ENCODE measurements at places on chromosomes 7 and 10.
A peak's percentile ranks its signal among the peaks of the same experiment; 100 is the strongest.

DNA sequence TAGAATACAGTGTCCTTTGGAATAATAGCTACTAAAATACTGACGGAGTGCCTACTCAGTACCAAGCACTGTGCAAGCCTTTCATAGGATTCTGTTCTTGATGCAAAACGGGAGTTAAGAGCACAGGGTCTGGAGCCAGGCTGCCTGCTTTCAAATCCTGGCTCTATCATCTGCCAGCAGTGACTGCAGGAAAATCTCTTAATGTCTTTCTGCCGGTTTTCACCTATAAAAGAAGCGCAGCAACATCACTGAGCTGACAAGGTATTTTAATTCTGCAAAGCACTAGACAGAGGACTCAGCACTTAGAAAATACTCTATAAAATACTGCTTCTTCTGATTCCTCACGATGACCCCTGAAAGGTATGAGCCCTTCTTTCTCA lies 659 bp downstream of the FIGNL1 start:
- peaks cover 45% of the 10 kb centered on the region for H3K4me1 ChIP-seq
- peaks cover 27% of the 10 kb centered on the region for H3K36me3 ChIP-seq
- H3K4me3 ChIP-seq: peak overlapping the region; percentile 77
- no peak for DNase-seq

DNA sequence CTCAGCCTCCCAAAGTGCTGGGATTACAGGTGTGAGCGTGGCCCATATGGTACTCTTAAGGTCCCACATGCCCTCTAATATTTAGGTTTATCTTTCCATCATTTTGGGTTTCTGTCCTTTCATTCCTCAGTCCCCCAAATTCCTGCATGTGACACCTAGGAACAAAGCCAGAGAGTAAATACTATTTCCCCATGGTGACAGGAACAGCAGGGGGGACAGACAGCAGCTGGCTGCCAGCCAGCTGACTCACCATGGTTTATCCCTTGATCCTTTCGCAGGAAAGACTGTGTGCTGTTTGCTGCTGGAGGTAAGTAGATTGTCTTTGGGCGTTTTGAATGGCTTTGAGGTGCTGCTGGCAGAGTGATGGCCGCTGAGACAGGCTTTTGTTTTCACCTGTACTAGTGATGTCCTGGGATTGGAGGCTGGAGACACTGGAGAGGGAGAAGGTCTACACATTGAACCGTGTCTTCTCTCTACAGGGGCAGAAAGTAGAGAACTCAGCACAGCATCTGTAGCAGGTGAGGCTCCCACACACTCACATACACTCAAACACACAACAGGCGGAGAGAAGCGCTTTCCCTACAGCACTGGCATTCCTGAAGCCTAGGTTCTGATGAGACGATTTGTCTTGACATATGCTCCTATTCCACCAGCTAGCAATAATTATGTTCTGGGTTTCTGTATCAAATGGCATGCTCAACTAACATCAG lies 83.7 kb upstream of the EFCAB10 start:
- H3K27me3 ChIP-seq: no peaks in the 10 kb centered on the region
- H3K4me3 ChIP-seq: no peak overlapping the region
- H3K4me1 ChIP-seq: no peaks in the 10 kb centered on the region
- H3K36me3 ChIP-seq: peaks cover 44% of the 10 kb centered on the region

DNA sequence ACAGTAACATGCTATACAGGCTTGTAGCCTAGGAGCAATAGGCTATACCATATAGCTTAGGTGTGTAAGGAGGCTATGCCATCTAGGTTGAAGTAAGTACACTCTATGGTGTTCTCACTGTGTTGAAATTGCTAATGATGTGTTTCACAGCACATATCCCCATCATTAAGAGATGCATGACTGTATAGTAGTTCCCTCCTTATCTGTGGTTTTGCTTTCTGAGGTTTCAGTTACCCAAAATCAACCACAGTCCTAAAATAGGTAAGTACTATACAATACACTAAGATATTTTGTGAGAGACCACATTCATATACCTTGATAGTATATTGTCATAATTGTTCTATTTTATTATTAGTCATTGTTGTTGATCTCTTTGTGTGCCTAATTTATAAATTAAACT lies 12.7 kb downstream of the FZD1 start:
- DNase-seq: no peak
- H3K4me1 ChIP-seq: no peaks in the 10 kb centered on the region
- no peak overlapping the region for H3K4me3 ChIP-seq
- peaks cover 10% of the 10 kb centered on the region for H3K27me3 ChIP-seq
- no peaks in the 10 kb centered on the region for H3K36me3 ChIP-seq
- no peak overlapping the region for H3K27ac ChIP-seq

DNA sequence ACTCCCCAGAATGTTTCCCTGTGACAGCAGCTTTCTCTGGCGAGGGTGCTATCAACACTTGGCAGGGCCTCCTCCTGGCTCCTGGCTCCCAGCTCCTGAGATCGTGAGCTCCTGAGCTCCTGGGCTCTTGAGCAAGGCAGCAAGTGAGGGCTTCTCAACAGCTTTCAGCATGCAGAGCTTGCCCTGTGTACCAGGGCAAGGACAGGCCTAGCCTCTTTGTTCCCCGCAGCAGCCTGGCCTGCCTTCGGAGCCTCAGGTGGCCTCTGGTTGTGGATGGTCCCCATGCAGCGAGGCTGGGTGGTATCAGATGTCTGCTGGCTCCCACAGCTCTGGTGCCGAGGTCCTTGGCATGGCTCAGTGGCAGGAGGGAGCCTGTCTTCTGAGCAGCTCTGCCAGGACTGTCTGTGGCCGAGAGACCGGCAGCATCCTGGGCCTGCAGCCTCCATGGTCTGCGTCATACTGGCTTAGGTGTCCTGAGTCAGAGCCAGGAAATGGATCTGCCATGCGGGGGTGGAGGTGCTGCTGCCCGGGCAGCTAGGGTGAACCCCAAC lies 44.2 kb downstream of the ZMIZ1 start:
- no peak overlapping the region for H3K4me3 ChIP-seq
- no peaks in the 10 kb centered on the region for H3K36me3 ChIP-seq
- H3K27ac ChIP-seq: no peak overlapping the region
- no peak for DNase-seq
- peaks cover 25% of the 10 kb centered on the region for H3K4me1 ChIP-seq

DNA sequence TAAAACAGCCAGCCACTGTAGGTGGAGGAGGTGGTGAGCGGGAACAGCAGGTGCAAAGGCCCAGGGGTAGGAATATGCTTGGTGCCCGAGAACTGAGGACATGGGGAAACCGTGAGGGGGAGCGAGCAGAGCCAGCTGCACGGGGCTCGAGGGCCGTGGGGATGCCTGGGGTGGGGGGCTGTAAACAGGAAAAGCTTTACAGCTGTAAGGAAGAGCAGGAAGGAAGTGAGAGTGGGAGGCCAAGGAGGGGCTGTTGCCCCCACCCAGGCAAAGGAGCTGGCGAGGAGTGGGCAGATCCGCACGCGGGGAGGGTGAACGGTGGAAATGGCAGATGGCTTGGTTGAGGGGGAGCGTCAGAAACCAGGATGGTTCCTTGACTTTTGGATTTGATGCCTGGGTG lies 34.4 kb downstream of the ZMIZ1 start:
- no peaks in the 10 kb centered on the region for H3K36me3 ChIP-seq
- DNase-seq: no peak
- no peak overlapping the region for H3K4me3 ChIP-seq
- peaks cover 12% of the 10 kb centered on the region for H3K4me1 ChIP-seq

DNA sequence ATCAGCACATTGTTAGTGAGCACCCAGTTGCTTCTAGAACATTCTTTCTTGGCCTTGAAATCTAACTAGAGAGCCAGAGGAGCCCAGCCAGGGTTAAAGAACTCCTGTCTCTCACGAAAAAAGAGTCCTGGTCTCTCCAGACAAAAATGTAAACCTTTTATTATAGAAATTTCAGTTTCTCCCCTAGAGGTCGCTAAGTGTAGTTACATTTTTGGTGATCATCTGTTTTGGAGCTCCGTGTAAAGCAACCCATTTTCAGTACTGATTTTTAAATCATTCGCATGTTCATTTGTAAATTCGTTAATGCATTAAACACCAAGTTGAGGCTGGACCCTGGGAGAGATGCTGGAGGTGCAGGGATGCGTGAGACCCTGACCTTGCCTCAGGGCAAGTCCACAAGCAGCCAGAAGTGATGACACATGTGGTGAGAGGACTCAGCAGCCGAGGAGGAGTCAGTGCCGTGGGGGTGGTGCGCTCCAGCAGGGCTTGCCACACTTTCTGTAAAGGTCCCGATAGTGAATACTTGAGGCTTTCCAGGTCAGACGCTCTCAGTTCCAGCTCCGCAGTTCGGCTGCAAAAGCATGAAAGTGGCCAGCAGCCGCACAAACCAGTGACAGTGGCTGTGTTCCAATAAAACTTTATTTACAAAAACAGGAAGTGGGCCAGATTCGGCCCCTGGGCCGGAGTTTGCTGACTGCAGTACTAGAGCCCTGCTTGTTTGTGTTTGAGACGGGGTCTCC lies 578.6 kb upstream of the FOXK1 start:
- no peak overlapping the region for H3K4me3 ChIP-seq
- no peaks in the 10 kb centered on the region for H3K36me3 ChIP-seq
- H3K27ac ChIP-seq: no peak overlapping the region
- no peaks in the 10 kb centered on the region for H3K4me1 ChIP-seq

GRCh38 chr7:129642871-129643549 lies 31.5 kb downstream of the NRF1 start:
- peaks cover 2% of the 10 kb centered on the region for H3K36me3 ChIP-seq
- H3K4me3 ChIP-seq: no peak overlapping the region
- no peak overlapping the region for H3K27ac ChIP-seq
- peaks cover 11% of the 10 kb centered on the region for H3K4me1 ChIP-seq
- H3K27me3 ChIP-seq: no peaks in the 10 kb centered on the region

GRCh38 chr7:31079824-31080511 lies 27.9 kb downstream of the ADCYAP1R1 start:
- H3K4me3 ChIP-seq: no peak overlapping the region
- peaks cover 8% of the 10 kb centered on the region for H3K27me3 ChIP-seq
- no peaks in the 10 kb centered on the region for H3K4me1 ChIP-seq

DNA sequence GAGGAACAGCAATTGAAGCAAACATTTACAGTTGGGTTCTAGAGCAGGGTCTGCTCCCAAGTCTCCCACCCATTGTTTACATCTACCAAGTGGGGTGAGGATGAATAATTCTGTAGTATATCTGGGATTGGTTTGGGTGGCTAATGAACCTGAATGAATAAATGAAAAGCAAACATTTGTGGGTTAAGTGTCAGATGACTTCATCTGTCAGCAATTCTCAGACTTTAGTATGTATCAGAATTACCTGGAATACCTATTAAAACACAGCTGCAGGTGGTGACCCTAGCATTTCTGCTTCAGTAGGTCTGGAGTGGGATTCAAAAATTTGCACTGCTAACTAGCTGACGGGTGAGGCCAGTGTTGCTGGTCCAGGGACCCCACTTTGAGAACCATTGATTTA lies 18.0 kb upstream of the NPVF start:
- H3K4me1 ChIP-seq: no peaks in the 10 kb centered on the region
- H3K27ac ChIP-seq: no peak overlapping the region
- no peak for DNase-seq
- no peaks in the 10 kb centered on the region for H3K36me3 ChIP-seq
- H3K27me3 ChIP-seq: peaks cover 6% of the 10 kb centered on the region
- H3K4me3 ChIP-seq: no peak overlapping the region

- no peaks in the 10 kb centered on the region for H3K36me3 ChIP-seq
- no peaks in the 10 kb centered on the region for H3K27me3 ChIP-seq
- DNase-seq: no peak
- no peak overlapping the region for H3K27ac ChIP-seq
These were observed 1065.6 kb downstream of the KCNMA1 start for GRCh38 chr10:76572021-76572420.

DNA sequence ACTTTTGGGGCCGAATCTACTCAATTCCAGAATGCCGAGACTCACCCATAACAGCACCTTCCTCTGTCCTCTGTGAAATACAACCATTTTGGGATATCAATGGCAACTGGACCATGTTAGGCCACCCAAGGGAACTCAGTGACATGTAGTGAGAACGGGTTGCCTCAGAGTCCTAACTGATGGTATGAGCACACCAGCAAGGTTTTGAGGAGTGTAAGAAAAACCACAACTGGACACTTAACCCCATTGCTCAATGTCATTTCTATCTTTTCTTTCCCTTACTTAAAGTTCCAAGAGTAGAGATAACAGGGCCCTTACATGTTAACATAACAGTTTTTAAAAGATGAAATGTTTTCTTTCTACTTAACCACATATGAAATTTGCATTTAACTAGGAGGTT lies 67.1 kb downstream of the TNS3 start:
- no peak overlapping the region for H3K4me3 ChIP-seq
- no peaks in the 10 kb centered on the region for H3K36me3 ChIP-seq
- H3K27me3 ChIP-seq: no peaks in the 10 kb centered on the region
- no peak for DNase-seq

DNA sequence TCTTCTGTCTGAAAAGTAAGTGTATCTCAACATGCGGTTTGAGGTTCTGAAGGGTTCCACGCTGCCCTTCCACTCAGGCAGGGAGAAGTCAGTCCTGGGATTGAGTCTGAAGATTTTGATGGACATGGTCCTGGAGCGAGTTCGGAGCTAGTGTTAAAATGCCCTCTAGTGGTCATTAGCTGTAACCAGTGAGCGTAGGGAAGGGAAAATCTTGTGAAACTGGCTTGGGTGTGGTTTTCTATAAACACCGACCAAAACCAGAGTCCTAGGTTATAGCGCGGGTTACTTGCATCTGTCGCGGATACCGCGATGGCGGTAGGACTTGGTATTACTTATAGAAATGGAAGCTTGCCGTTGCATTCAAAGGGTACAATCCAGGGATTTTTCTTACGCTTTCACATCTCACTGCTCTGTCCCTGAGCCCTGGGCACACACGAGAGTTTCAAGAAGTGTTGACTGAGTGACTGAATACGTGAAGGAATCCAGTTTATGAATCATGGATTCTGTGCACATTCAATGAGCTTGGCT lies 348.2 kb upstream of the C7orf33 start:
- H3K27ac ChIP-seq: no peak overlapping the region
- no peak overlapping the region for H3K4me3 ChIP-seq
- peaks cover 20% of the 10 kb centered on the region for H3K27me3 ChIP-seq
- H3K4me1 ChIP-seq: peaks cover 3% of the 10 kb centered on the region
- no peaks in the 10 kb centered on the region for H3K36me3 ChIP-seq
- DNase-seq: no peak

- DNase-seq: no peak
- peaks cover 86% of the 10 kb centered on the region for H3K36me3 ChIP-seq
- H3K4me1 ChIP-seq: peaks cover 25% of the 10 kb centered on the region
- no peaks in the 10 kb centered on the region for H3K27me3 ChIP-seq
These were observed 10.2 kb downstream of the CYREN start for GRCh38 chr7:135160098-135160857.

- H3K27me3 ChIP-seq: peaks cover 6% of the 10 kb centered on the region
- no peak overlapping the region for H3K4me3 ChIP-seq
- no peaks in the 10 kb centered on the region for H3K36me3 ChIP-seq
- no peak for DNase-seq
These were observed 29.8 kb upstream of the FIGNL1 start for GRCh38 chr7:50479743-50480517.

GRCh38 chr10:97380516-97380915 lies 20.6 kb downstream of the RRP12 start:
- no peaks in the 10 kb centered on the region for H3K4me1 ChIP-seq
- H3K36me3 ChIP-seq: peaks cover 6% of the 10 kb centered on the region
- no peaks in the 10 kb centered on the region for H3K27me3 ChIP-seq
- DNase-seq: no peak

Measured in T-helper 2 cell treated with Interferon-gamma antibody and Interleukin-4, amounts not matched to agents 5 μg/mL and 100 μg/mL, for 36 hours (primary cell).